ENCODE measurements at places on chromosomes 5 and 9.

DNA sequence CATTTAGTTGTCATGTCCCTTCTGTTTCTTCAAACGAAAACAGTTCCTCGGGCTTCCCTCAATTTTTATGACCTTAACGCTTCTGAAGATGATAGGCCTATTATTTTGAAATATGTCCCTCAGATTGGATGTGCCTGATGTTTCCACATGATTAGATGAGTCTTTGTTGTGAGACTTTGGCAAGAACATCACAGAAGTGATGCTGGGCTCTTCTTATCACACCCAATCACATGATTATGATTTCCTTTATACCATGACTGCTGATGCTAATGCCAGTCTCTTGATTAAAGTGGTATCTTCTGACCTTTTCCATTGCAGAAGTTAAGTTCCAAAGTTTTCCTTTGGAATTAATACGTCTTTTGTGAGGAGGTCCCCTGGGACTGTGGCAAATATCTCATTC, 175.7 kb downstream of the SAXO1 start:
- no peak for DNase-seq

GRCh38 chr9:36873247-36873875, 160.7 kb downstream of the PAX5 start:
- DNase-seq, result peak; percentile 64

DNA sequence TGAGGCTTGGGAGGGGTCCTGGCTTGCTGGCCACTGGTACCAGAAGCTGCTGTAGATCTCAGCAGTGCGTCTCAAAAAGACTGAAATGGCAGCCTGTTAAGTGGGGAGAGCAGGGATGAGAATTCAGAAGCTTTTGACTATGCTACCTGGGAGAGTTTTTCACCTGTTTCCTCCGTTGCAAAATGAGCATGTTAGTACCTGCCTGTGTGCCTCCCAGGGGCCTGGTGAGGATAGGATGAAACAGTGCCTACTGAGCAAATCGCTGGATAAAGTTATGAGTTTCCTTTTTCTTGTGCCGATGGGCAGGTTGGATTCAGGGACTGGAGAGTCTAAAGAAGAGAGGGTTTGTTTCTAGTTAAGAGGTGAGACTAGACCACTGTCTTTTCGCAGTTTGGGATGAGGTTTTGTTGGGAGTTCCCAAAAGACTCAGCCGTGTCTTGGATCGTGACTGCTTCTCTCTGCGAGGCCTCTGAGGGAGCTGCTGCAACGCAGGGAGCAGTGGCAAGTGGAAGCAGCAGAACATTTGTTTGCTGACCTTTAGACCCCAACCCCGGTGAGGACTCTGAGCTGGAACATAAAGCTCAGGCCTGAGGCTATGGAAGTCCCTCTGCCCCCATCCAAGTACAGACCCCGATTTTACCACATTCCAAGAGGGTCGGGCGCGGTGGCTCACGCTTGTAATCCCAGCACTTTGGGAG, 1.4 kb downstream of the RALGPS1 start:
- DNase-seq, result no peak

DNA sequence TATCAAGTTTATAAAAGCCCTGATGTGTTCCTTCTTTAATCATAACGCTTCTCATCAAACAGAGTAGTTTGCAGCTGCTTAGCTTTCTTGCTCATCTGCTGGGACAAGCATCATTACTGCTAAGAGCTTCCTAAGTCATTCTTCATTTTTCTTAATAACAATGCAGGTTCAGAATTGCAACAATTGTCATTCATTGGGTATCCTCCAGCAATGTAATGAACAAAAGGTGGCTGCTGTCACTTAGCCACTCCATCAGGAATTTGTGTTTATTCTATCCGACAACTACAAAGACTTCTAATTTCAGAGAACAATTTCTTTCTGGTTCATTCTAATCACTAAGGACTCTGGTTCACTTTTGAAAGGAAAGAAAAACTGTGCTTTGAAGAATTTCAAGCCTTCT, 836.7 kb upstream of the CDH10 start:
- DNase-seq, result peak; percentile 27

- no peak for DNase-seq
These were observed 341.2 kb downstream of the TRIM32 start for GRCh38 chr9:117028103-117028858.

- no peak for DNase-seq
These were observed 254.4 kb downstream of the FAM114A2 start for GRCh38 chr5:153784277-153784676.

GRCh38 chr9:93673839-93674334, 97.5 kb downstream of the PHF2 start:
- DNase-seq, result no peak

GRCh38 chr5:10489810-10490426, 48.2 kb downstream of the ROPN1L start:
- no peak for DNase-seq

DNA sequence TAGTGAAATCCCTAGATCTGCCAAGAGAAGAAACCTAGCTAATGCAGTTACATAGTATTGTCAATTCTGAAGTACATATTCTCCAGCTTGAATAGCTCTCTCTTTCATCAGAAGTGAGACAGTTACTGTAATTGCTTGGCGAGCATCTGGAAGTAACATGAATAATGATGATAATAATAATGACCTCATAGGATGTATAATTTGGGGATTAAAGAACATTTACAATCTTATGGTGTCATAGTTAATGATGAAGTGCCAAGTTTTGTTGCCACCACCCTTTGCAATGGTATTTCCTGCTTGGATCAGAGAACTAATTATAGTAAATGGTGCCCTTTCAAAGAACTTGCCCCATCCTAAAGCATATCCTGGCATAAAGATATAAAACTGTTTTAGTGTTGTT, 201.4 kb downstream of the ADAMTSL1 start:
- DNase-seq, result peak; percentile 7

DNA sequence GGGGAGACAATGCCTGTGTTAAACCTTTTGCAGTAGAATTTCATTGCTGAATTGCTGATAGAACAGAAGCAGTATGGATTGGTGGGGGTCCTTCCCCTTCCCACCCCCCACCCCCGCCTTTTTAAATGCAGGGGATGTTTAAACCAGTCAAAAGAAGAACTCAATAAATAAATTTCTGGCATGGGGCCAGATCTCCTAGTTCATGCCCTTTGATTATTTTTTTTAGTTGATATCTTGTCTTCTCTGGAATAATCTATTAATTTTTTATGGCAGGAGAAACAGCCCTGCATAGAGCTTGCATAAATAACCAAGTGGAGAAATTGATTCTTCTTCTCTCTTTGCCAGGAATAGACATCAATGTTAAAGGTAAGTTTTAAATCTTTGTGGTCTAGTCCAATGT, 72.8 kb downstream of the SLF1 start:
- no peak for DNase-seq

DNA sequence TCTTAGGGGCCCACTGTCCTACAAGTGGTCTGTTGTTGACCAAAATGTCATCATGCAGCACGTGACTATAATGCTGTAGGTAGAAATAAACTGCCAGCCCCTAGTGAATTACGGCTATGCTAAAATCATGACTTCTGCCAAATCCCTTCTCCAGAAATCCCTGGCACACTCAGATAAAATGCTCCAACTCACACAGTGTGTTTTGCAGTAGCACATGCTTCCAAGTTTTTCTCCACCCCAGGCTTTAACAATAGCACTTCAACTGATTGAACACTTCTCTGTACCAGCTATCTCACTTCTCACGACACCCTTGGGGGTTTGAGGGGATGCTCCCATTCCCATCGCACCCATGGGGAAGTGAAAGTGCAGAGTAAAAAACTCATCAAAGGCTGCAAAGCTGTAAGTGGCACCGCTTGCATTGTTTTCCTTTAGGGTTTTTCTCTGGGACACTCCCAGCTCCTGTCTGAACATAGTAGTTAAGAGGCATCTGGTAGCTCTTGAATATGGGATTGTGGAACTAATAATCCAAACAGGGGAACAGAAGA, 151.0 kb upstream of the SLC24A2 start:
- no peak for DNase-seq

DNA sequence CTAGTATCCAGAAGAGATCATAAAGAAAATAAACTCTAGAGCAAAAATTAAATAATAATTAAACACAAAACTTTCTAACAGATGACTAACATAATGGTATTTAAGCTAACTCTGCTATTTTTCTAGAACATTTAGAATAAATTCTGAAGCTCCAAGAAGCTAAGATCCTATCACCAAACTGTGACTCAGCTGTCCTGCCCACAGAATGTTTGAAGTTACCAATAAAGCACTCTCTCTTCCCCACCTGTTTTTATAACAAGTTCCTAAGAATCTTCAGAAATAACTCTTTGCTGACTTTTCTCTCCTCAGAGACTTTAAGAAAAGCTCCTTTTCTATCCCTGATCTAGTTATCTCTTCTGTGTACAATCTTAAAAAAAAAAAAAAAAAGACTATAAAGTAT, 6.0 kb upstream of the EFNA5 start:
- no peak for DNase-seq

DNA sequence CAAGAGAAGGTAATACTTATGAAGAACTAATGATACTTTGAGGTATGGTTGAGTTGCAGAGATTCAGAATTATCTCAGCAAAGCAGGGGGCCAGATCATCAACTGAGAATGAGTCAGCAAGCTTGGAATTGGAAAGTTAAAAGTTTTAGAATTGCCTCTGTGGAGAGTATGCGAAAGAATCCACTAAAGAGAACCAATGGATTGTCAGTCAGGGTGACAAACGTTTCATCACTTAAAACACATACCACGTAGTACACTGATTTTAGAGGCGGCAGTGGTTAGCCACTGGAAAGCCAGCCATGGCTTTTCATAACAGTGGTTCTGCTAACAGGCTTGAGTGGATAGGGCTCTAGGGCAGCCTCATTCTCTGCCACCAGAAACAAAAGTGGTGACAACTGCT, 30.7 kb downstream of the AOPEP start:
- no peak for DNase-seq

DNA sequence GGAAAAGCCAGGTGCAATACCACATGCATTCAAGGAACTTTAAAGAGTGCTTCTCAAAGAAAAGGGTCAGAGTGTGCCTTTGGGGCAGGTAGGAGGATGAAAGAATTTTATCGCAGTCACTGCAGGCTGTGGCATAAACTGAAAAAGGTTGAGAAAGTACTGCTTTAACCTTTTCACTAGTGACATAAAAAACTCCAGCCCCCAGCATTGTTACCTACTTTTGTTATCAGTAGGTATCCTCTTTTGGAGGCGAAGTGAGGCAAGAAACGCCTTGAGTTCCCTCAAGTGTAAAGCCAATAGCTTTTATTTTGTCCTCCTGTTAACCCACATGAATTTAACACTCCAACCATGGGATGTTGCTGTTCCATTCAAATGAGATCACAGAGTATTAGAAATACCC, 64.7 kb upstream of the CHD1 start:
- no peak for DNase-seq

DNA sequence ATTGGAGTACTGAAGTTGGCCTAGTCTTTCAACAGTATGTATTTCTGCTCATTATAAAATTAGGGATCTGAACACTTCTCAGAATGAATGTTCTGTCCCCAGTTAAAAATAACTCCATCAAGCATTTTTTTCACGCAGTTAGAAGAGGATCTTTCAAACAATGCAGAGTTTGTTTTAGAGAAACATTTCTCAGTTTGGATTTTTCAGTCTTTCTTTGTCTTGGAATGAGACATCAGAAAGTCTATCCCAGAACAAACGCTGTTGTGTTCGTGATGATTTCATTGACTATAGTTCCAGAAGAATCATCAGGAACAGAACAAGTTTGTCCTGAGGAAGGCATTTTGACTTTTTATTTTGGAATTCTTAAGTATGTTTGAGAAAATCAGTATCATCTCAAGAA, 218.7 kb downstream of the ARRDC3 start:
- DNase-seq, result no peak

DNA sequence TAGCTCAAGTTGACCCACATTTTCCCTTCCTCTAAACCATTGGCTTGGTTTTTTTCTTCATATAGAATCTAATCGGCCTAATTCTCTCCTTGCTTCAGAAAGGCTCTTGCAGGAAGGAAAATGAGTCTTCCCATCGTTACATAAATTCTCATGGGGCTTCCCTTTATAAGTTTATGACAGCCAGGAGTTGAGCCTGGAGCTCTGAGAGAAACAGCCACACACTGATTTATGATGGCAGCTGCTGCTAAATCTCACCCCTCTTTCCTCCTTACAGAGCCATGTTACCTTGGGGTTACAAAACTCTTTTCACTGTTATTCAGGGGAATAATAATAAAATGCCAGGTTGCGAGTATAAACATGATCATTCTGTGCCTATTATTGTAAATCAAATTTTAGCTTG, 5.2 kb upstream of the RNF14 start:
- no peak for DNase-seq

GRCh38 chr9:109828254-109828653, 48.3 kb downstream of the PALM2AKAP2 start:
- DNase-seq, result no peak

GRCh38 chr9:78314550-78314949, 17.6 kb downstream of the PSAT1 start:
- DNase-seq, result no peak

DNA sequence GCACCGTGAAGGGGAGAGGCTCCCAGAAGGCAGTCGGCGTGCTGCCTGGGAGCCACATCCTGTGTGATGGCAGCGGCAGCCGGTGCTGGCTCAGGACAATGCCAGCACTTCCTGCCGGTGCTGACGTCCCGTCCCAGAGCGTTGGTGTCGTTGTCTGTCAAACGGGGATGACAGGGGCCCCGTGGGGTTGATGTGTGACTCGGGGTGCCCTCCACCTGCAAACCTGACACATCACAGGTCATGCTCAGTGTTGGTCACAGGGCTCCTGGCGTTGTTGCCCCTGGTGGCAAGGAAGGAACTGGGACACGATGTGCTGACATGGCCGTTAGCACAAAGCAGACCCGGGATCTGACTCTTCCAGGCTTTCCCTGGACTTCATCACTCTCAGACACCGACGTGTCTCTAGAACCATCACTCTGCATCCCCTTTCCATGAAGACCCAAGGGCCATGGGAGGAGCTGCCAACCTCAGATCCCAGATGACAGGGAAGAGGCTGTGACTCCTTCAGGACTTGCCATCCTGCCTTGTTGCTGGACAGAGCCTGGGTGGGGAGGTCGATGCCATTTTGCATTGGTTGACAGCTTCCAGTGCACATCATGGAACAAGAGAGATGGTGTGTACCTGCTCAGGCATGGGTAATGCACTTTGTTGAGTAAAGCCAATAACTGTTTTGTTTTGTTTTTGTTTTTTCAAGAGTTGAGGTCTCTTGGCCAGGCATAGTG, 21.5 kb downstream of the PLPP7 start:
- no peak for DNase-seq

GRCh38 chr9:99375481-99375880, 153.4 kb downstream of the SEC61B start:
- DNase-seq, result no peak

DNA sequence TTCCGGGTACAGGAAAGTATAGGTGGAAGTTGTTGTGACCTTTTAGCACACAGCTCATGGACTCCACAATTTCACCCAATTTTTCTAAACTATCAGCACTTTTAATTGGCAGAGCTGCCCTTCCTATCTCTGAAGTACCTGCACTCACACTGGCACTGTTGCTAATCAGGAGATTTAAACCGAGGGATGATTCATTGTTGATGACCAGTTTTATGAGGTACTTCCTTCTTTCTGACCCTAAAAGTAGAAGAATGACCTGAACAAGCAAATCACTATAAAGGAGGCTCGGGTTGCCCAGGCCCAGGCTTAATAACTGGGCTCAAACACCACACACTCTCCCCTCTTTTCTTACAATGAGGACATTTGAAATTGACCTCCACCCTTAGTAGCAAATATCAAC, 105.9 kb downstream of the KCNN2 start:
- DNase-seq, result no peak

GRCh38 chr5:108529381-108529780, 147.5 kb upstream of the FBXL17 start:
- DNase-seq, result no peak
